ENCODE measurements at places on chromosomes 16 and 17. TPM values are rescaled to one million over a fixed set of nuclear protein-coding genes. Genes with fewer than 3 reads are reported as not detected.

Gene SYCE1L
- 1.7 TPM for total RNA-seq

Gene ADGRG1
- 1.4 TPM for total RNA-seq

Gene ITGAL
- not detected for total RNA-seq

Gene CTRB2
- not detected for total RNA-seq

Gene MILR1
- 8.4 TPM for total RNA-seq

Gene UBTF
- 39.6 TPM for total RNA-seq

Gene VWA3A
- not detected for total RNA-seq

Gene GAS2L2
- not detected for total RNA-seq

Gene ASPA
- total RNA-seq: 0.48 TPM

Gene TMIGD1
- total RNA-seq: not detected

Gene KRTAP3-1
- not detected for total RNA-seq

Gene CEP295NL
- total RNA-seq: not detected

Gene FOXL1
- 38.7 TPM for total RNA-seq

Gene TUBG1
- total RNA-seq: 35.1 TPM

Gene SSTR5
- 0.32 TPM for total RNA-seq

Gene KRT222
- total RNA-seq: not detected

Gene KRT31
- total RNA-seq: not detected

Gene HBA1
- total RNA-seq: not detected

Gene RNF227
- total RNA-seq: 4.5 TPM

Gene PDILT
- not detected for total RNA-seq

Gene CCL7
- 2.4 TPM for total RNA-seq

Gene HP
- total RNA-seq: 1.9 TPM

Gene GSG1L
- total RNA-seq: not detected

Gene SLC35G6
- total RNA-seq: not detected

Gene ESRP2
- total RNA-seq: 0.52 TPM

Measured in epithelial cell of alveolus of lung (primary cell).